ENCODE measurements at places on chromosomes 12 and 14. TPM values are rescaled to one million over a fixed set of nuclear protein-coding genes. Genes with fewer than 3 reads are reported as not detected.

GRCh38 chr12:2794191-2794735 is 507 bp upstream of the FKBP4 start:
- H3K27me3 ChIP-seq: no peaks in the 10 kb centered on the region
- peaks cover 8% of the 10 kb centered on the region for H3K4me1 ChIP-seq
- H3K4me3 ChIP-seq: peak overlapping the region; percentile 57
- DNase-seq: peak; percentile 86

The CLEC9A gene
- 0.47 TPM for total RNA-seq

DNA sequence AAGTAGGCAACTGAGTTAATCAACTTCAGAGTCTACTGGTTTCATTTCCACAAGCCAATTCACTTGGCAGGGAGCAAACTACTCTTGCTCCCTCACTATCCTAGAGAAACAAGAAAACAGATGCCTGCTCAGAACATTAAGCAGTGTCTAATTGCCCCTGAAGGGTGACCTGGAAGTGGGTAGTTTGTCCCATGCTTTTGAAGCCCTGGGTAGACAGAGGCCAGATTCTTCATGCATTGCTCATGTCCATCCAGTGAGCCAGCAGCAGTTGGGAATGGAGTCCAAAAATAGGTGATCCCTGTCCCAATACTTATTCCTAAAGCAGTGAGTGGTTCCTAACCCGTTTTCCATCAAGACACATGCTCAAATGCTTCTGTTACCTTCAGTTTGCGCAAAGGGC is 48.8 kb downstream of the BICDL1 start:
- H3K4me3 ChIP-seq: no peak overlapping the region
- no peak for DNase-seq
- no peaks in the 10 kb centered on the region for H3K36me3 ChIP-seq
- H3K27me3 ChIP-seq: no peaks in the 10 kb centered on the region
- no peak overlapping the region for H3K27ac ChIP-seq
- no peaks in the 10 kb centered on the region for H3K4me1 ChIP-seq

DNA sequence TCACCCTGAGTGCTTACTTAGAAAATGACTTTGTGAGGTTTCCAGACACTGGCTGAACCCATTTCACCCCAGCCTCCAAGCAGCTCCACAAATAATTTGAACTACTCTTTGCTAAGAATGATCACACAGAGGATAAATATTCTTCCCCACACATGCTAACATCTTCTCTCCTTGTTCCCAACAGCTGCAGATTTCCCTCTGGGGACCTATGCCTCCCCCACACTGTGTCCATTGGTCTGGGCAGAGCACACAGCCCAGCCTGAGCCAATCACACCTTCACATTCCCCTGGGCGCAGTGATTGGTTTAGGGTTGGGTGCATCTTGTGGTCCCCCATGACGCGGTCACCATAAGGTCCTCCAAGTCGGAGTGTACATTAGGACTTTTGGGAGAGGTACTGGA is 6.9 kb downstream of the SDR9C7 start:
- no peaks in the 10 kb centered on the region for H3K27me3 ChIP-seq
- no peaks in the 10 kb centered on the region for H3K36me3 ChIP-seq
- no peak overlapping the region for H3K27ac ChIP-seq
- no peak for DNase-seq

The CCDC175 gene
- 0.32 TPM for total RNA-seq

The TMEM63C gene
- total RNA-seq: 13.2 TPM

GRCh38 chr14:36717363-36717762 is 55.7 kb downstream of the PAX9 start:
- H3K27ac ChIP-seq: no peak overlapping the region
- no peaks in the 10 kb centered on the region for H3K27me3 ChIP-seq
- H3K4me1 ChIP-seq: no peaks in the 10 kb centered on the region
- H3K4me3 ChIP-seq: no peak overlapping the region

The GPR68 gene
- 0.66 TPM for total RNA-seq

The PTPN6 gene
- total RNA-seq: 48.1 TPM

GRCh38 chr12:123614531-123614930 is 12.6 kb downstream of the DDX55 start:
- no peak for DNase-seq
- H3K27ac ChIP-seq: no peak overlapping the region
- H3K27me3 ChIP-seq: no peaks in the 10 kb centered on the region
- H3K4me1 ChIP-seq: no peaks in the 10 kb centered on the region
- peaks cover 13% of the 10 kb centered on the region for H3K36me3 ChIP-seq

- no peak overlapping the region for H3K27ac ChIP-seq
- H3K36me3 ChIP-seq: no peaks in the 10 kb centered on the region
- no peak overlapping the region for H3K4me3 ChIP-seq
Measured at GRCh38 chr12:13080266-13080665, 23.2 kb downstream of the GSG1 start.

- DNase-seq: no peak
- H3K27ac ChIP-seq: no peak overlapping the region
- no peaks in the 10 kb centered on the region for H3K36me3 ChIP-seq
Measured at GRCh38 chr14:90184571-90185266, 71.6 kb upstream of the PSMC1 start.

The CLEC4E gene
- not detected for total RNA-seq

GRCh38 chr12:92747151-92747550 is 44.4 kb downstream of the PLEKHG7 start:
- H3K27me3 ChIP-seq: no peaks in the 10 kb centered on the region
- H3K27ac ChIP-seq: no peak overlapping the region
- no peak for DNase-seq
- H3K4me3 ChIP-seq: no peak overlapping the region
- H3K4me1 ChIP-seq: no peaks in the 10 kb centered on the region

DNA sequence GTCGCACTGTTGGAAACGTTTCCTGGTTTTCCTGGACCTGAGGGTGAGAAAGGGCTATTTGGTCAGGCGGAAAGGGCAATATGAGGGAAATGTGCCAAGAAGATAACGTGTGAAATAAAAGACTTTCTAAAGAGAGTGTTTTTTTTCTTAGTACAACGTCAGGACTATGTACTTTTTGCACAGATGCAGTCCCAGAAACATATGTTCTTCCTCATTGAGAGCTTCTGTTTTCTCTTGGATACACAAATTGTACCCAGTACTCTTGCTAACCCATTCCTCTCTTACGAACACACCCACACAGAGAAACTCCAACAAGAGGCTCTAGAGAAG is 669 bp upstream of the PKP2 start:
- DNase-seq: no peak
- peak overlapping the region; percentile 98 for H3K27ac ChIP-seq
- peaks cover 4% of the 10 kb centered on the region for H3K4me1 ChIP-seq
- no peaks in the 10 kb centered on the region for H3K36me3 ChIP-seq
- H3K27me3 ChIP-seq: no peaks in the 10 kb centered on the region

DNA sequence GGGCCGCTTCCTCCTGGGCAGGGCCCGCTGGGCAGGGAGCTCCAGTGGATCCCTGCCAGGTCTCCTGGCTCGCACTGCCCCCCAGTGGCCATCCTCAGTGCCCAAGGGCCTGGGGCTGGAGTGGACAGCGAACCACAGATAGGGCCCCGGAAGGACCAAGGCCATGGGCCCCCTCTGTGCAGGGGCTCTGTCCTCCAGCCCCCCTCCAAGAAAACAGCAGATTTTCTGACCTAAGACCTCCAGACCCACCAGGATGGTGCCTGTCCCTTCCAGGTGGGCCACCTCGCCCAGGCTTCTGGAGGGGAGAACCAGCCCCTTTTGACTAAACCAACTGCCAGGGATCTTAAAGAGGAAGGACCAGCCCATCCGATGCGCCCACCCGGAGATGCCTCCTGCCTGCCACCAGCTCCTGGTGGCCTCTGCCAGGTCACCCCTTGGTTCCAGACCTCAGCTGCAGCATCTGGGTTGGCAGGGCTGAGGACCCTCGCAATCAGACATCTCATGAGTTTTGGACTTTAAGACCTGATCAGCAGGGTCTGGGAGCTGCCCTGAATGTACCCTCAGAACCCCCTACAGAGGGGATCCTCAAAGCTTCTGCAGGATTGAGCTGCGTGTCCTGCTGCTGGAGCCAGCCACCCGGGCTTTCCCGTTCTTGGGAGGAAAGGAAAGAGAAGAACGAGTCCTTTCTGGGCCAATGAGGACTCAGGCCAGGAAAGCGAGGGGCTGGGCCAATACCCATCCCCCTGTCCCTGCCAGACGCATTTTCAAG is 325.8 kb upstream of the DIO3 start:
- no peaks in the 10 kb centered on the region for H3K27me3 ChIP-seq
- H3K36me3 ChIP-seq: no peaks in the 10 kb centered on the region
- H3K4me3 ChIP-seq: no peak overlapping the region
- DNase-seq: peak; percentile 66

GRCh38 chr12:15709551-15709950 is 79.6 kb downstream of the EPS8 start:
- no peak overlapping the region for H3K27ac ChIP-seq
- no peaks in the 10 kb centered on the region for H3K4me1 ChIP-seq
- DNase-seq: no peak
- H3K4me3 ChIP-seq: no peak overlapping the region
- no peaks in the 10 kb centered on the region for H3K36me3 ChIP-seq

The THTPA gene
- 9.0 TPM for total RNA-seq

DNA sequence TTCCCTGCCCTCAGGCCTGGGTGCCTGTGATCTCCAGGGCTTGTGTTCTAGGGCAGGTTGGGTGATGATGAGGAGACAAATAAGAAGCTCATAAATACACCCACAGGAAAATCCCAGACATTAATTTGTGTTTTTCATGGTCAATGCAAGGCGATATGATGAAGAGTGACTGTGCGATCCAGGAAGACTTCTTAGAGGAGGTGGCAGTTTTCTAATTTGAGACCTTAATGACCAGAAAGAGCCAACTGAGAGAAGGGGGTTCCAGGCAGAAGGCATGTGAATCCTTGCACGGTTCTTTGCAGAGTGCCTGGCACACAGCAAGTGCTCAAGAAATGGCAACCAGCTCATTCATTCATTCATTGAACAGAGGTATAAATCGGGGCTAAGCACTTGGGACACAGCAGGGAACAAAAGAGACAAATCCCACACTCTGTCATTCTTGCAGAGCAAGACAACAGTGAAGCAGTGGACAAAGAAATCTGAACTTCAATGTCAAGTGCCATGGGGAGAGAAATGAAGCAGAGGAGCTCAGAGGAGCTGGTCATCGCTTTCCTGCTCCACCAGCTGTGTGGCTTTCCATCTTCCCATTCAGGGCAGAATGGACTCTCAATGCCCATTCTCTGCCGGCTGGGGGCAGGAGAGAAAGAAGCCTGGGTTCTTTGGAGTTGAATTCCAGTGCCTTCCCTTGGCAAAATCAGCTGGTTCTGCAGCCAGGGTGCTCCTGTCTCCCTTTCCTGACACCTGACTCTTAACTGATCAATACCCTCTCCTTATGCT is 128.3 kb downstream of the AACS start:
- no peak for DNase-seq
- H3K27ac ChIP-seq: no peak overlapping the region
- no peaks in the 10 kb centered on the region for H3K36me3 ChIP-seq
- no peaks in the 10 kb centered on the region for H3K4me1 ChIP-seq
- peaks cover 20% of the 10 kb centered on the region for H3K27me3 ChIP-seq

The CALM1 gene
- total RNA-seq: 676 TPM

The AKAP3 gene
- total RNA-seq: 3.3 TPM

DNA sequence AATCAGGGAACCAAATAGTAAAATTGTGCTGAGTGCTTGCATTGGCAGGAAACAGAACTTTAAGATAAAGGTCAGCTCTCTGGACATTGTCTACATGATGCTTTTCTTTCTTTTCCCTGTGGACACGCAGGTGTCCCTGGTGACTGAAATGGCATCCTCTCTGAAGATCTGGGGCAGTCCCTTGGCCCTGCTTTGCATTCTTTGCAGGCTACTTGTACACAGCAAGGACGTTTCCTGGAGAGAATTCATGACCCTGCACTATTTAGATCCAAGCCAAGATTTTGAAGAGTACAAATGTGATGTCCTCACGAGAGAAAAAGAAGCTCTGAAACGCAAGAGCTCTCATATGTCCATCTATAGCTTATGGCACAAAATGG is 11.3 kb upstream of the EDDM3A start:
- H3K27me3 ChIP-seq: no peaks in the 10 kb centered on the region
- no peaks in the 10 kb centered on the region for H3K36me3 ChIP-seq
- no peaks in the 10 kb centered on the region for H3K4me1 ChIP-seq
- no peak overlapping the region for H3K4me3 ChIP-seq
- no peak overlapping the region for H3K27ac ChIP-seq

GRCh38 chr12:92108651-92109050 is 37.0 kb downstream of the BTG1 start:
- no peaks in the 10 kb centered on the region for H3K27me3 ChIP-seq
- H3K36me3 ChIP-seq: no peaks in the 10 kb centered on the region
- H3K27ac ChIP-seq: no peak overlapping the region

GRCh38 chr14:78455896-78456435 is 285.8 kb downstream of the NRXN3 start:
- no peak overlapping the region for H3K4me3 ChIP-seq
- H3K36me3 ChIP-seq: no peaks in the 10 kb centered on the region
- H3K4me1 ChIP-seq: no peaks in the 10 kb centered on the region
- H3K27me3 ChIP-seq: no peaks in the 10 kb centered on the region

GRCh38 chr12:22536971-22537544 is 7.3 kb downstream of the C2CD5 start:
- no peaks in the 10 kb centered on the region for H3K27me3 ChIP-seq
- no peak overlapping the region for H3K27ac ChIP-seq
- DNase-seq: no peak
- H3K4me3 ChIP-seq: no peak overlapping the region

The SYNJ2BP gene
- total RNA-seq: 50.6 TPM

DNA sequence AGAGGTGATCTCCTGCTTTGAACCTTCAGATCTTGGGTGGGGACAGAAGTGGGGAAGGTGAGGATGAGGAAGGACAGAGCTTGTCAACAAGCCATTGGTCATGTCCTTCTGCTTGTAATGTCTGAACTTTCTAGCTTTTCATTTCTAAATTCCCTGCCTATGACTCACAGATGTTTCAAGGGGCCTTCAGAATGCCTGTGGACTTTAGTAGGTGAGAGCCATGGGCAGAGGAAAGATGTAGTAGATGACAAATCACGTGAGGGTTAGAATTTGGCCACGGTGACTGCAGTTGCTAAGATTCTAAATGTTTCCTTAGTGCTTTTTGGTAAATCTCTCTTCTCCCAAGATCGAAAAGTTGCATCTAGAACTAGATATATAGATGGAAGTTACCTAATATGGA is 18.7 kb upstream of the CREBL2 start:
- no peaks in the 10 kb centered on the region for H3K36me3 ChIP-seq
- no peak overlapping the region for H3K27ac ChIP-seq
- H3K4me1 ChIP-seq: no peaks in the 10 kb centered on the region
- DNase-seq: no peak
- no peak overlapping the region for H3K4me3 ChIP-seq
- no peaks in the 10 kb centered on the region for H3K27me3 ChIP-seq

The MYRFL gene
- total RNA-seq: 0.45 TPM

GRCh38 chr12:95411057-95411456 is 62.9 kb upstream of the METAP2 start:
- no peaks in the 10 kb centered on the region for H3K27me3 ChIP-seq
- no peaks in the 10 kb centered on the region for H3K4me1 ChIP-seq
- no peak overlapping the region for H3K27ac ChIP-seq
- no peak for DNase-seq

- H3K27ac ChIP-seq: peak overlapping the region; percentile 81
- H3K27me3 ChIP-seq: no peaks in the 10 kb centered on the region
- peak overlapping the region; percentile 64 for H3K4me3 ChIP-seq
Measured at GRCh38 chr12:101877806-101878242, 444 bp downstream of the DRAM1 start.

- H3K27me3 ChIP-seq: no peaks in the 10 kb centered on the region
- H3K36me3 ChIP-seq: no peaks in the 10 kb centered on the region
- no peak for DNase-seq
- no peak overlapping the region for H3K4me3 ChIP-seq
- H3K4me1 ChIP-seq: no peaks in the 10 kb centered on the region
- no peak overlapping the region for H3K27ac ChIP-seq
Measured at GRCh38 chr12:126369487-126370463, 1304.5 kb downstream of the AACS start.

All from colonic mucosa (tissue), 4 donors.